ENCODE measurements at places on chromosomes 1 and 21.

GRCh38 chr1:154941333-154942013 is 5.0 kb upstream of the PMVK start:
- no peak for DNase-seq

DNA sequence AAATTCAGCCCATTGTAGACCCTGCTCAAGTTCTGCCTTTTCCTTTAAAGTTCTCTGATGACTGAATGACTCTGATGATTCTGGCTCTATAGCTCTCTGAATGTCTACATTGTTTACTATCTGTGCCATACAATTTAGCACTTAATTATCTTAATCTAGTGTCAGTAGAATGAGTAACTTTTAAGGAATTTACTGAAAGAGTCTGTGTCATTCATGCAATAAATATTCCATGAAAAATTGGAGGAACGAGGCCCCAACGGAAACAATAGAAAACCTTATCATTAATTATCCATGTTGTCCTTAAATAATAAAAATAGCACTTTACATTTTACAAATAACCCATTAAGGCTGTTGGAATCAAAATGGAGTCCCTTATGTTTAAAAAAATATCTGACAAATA is 77.8 kb downstream of the SLC44A5 start:
- DNase-seq, result no peak

DNA sequence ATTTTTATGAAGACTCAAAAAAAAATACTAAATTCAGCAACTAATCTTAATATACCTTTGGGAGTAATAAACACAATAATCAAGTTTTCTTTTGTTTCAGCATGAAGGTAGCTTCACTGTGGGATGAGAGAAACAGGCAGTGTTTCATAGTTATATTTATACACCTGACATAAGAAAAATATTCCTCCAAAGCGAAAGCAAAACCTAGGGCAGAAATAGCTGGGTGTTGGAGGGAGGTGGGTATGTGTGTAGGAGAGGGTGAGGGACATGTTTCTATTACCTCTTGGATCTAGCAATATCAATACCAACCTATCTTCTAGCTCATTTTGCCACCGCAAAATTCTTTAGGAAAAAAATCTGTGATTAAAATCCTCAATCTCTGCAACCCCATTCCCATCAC is 24.9 kb upstream of the MAN1A2 start:
- DNase-seq, result no peak

DNA sequence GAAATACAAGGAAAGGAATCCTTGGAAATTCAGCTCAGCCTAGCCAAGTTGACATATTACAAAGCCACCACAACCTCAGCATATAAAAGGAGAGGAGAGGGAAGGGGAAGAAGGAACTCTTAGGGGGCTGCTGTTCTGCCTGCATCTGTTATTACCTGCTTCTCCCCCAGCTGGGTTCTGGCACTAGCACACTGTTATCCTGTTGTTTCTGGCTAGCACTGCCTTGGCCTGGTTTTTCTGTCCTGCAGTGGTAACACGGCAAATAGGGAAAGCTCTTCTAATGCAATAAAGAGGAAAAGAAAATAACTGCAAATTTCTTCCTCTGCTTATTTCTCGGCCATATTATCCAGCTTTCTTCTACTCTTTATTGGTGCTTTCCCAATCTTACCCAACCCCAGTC is 16.5 kb upstream of the VCAM1 start:
- no peak for DNase-seq

DNA sequence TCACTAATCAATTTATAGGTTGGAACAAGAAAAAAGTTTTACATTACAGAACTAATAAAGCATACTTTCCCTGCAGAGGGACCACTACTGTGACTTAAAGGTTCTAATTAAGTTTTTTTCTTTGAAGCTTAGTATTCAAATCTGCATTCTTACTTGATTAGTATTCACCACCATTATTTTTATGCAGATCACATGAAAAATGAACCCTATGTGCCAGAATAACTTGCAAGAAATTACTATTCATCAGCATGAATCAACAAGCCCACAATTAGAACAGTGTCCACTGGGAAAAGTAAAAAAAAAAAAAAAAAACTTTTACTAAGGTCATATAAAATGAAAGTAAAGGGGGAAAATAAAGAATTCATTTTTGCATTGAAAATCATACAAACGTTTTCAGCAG is 90.8 kb downstream of the SMYD3 start:
- DNase-seq, result no peak

GRCh38 chr1:55870106-55870505 is 654.9 kb upstream of the USP24 start:
- DNase-seq, result no peak

DNA sequence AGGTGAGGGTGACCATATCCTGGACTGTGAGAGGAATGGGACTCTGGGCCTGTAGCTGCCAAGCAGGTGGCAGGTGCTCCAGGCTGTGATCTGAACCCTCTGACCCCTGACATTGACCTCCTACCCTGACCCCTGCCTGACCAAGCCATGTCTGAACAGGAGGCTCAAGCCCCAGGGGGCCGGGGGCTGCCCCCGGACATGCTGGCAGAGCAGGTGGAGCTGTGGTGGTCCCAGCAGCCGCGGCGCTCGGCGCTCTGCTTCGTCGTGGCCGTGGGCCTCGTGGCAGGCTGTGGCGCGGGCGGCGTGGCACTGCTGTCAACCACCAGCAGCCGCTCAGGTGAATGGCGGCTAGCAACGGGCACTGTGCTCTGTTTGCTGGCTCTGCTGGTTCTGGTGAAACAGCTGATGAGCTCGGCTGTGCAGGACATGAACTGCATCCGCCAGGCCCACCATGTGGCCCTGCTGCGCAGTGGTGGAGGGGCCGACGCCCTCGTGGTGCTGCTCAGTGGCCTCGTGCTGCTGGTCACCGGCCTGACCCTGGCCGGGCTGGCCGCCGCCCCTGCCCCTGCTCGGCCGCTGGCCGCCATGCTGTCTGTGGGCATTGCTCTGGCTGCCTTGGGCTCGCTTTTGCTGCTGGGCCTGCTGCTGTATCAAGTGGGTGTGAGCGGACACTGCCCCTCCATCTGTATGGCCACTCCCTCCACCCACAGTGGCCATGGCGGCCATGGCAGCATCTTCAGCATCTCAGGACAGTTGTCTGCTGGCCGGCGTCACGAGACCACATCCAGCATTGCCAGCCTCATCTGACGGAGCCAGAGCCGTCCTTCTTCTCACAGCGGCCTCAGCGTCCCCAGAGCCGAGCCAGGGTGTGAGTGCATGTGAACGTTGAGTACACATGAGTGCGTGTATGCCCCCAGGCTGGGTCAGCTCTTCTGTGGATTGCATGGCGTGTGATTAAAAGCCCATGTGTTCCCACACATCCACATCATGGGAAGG is 3.1 kb downstream of the TMEM125 start:
- no peak for DNase-seq

GRCh38 chr1:234114648-234115307 is 210.3 kb downstream of the SLC35F3 start:
- no peak for DNase-seq

DNA sequence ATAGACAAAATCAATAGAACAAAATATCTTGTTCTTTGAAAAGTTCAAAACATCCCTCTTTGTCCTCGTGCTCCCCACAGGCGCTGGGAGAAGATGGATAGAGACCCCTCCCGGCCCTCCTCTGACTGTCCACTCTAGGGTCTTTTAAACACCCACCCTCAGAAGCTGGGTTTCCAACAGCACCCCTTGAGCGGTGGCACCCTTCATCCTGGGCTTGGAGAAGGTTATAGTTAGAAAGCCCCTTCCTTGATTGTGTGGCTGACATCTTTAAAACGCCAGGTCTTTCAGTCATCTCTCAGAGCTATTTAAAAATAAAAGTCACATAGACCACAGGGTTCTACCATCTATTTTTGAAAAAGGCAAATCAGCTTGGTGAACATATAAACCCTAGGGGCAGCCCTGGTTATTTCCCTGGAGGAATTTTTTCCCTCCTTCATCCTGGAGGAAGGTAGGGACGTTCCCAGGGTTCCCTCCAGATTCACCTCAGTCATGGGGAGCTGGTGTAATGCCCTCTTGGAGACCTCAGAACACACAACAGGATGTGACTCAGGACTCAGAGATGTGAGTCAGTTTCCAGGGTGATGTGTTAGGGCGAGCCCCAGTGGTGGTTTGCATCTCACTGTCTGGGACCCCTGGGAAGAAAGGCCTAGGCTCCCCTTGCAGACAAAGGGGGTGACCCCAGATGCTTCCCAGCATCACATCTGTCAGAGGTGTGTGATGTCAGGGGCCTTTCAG is 138.5 kb downstream of the CLIC6 start:
- peak; percentile 82 for DNase-seq

DNA sequence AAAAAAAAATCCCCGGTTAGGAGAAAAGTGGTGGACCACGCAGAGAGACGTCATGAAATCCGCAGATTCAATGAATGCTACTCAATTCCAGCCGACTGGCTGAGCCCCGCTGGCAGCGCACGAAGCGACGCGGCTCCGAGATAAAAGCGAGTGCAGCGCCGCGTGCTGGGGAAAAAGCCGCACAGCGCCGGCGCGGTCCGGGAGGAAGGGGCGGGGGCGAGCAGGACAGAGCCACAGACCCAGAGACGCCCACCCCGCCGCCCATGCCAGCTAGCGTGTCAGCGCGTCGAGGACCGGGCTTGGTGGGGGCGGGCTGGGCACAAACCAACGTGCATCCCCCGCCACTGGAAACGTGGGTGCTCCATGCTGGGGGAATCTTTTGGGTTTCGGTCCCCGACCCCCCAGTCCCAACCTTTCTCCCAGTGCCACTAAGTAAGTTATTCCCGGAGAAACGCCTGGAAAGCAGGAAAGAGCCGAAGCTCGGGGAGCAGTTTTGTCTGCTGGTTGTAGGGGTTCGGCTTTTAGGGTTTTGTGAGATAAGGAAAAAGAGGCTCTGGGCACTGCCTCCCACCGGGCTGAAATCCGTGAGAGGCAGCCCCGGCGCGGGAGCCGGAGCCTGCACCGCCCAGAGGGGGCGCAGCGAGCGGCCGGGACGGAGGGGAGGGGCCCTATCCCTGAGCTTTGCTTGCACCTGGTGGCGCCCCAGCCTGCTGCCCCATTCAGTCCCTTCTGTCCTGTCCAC is at the start of gene KCNJ6:
Gene KCNJ6, minus strand, starts transcription at position 148 of the 742 bp plus-strand sequence. CDS start 75,775 bp downstream, outside the sequence.
- DNase-seq, result no peak

DNA sequence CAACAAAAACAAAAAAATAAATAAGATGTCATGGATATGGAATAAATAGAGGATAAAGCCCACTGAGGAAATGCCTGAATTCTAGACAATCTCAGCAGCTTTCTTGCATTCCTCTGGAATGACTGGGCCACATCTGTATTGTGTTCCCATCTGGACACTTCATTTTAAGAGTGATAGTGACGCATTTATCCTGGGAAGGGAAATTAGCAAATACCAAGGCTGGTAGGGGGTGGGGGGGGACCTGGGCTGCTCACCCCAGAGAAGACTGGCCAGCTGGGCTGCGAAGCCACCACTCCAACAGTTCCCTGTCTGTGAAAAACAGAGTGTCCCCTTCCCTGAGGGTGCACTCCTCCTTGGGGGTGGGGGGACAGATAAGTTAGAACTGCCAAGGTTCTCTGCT is 106.3 kb downstream of the HIVEP3 start:
- DNase-seq, result peak; percentile 46

GRCh38 chr1:208201229-208201628 is 43.0 kb downstream of the PLXNA2 start:
- peak; percentile 77 for DNase-seq

- peak; percentile 2 for DNase-seq
Observed at GRCh38 chr1:215637041-215637573, 70.0 kb downstream of the KCTD3 start.

DNA sequence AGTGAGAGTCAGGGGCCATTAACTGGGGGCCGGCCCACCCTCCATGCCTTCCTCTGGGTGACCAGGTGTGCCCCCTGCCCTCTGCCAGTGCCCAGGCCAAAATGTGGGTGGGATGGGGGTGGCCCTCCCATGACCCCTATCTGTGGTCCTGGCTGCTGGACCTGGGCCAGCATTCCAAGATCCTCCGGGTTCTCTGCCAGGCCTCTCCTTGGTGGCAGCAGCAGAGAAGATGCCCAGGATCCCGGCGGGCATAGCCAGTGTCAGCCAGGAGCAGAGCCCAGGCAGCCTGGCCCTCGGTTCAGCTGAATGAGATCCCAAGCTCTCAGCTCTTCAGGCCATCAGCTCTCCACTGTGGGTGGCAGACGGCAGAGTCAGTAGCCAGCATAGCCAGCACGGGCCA is 31.3 kb upstream of the ACTRT2 start:
- no peak for DNase-seq

GRCh38 chr1:48977273-48977672 is 200.6 kb upstream of the BEND5 start:
- no peak for DNase-seq

DNA sequence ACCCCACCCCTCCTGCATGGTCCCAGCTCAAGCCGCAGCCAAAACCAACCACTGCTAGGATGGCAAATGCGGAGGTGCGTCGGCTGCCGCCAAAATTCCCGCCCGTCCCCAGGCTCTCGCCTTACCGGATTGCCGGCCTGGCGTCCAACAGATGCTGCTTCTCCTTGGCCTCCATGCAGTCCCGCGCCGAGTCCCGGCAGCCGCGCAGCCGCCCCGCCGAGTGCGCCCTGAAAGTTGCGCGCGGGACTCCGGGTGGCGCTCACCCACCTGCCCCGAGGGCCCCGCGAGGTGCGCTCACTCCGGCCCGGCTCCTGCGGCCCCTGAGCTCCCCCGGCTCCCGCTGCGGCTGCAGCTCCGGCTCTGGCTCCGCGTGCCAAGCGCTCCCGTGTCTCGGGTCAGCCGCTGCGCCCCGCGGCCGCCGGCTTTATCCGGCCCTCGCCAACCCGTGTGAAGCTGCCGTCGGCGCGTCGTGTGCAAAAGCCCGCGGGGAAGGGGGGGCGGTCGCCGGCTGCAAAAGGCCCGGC is at the start of gene SLC30A2:
Gene SLC30A2, minus strand, starts transcription at position 397 of the 524 bp plus-strand sequence. Its CDS starts 222 bp downstream, at position 175.
- no peak for DNase-seq

- DNase-seq, result no peak
Observed at GRCh38 chr1:39485046-39485803, 6.2 kb upstream of the BMP8A start.

DNA sequence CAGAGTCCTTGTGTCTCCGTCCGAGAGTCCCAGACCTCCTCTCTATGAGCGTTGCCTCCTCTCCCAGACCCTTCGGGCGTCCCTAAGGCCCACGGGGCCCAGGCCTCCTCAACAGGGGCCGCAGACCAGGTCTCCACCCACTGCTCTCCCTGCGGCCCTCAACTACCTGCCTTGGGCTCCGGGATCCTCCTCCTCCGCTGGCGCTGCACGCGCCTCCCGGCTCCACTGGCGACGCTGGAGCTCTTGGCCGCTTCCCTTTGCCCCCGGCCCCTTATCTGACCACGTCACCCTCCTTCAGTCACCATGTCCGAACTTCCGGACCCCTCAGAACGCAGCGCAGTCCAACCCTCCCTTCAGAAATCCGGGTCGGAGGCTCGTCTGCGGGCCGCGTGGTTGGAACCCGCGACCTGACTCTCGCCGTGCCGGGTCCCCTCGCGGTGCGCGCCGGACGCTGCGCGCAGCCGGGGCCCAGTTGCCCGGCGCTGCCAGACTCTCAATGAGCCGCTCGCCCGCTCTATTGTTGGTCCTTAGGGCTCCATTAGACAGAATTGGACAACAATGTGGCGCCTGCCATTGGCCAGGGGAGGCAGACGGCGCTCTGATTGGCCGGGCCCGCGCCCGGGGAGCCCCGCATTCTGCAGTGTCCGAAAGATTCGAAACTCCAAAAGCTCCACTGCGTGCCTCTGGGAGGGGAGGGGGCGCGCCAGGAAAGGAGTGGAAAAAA is at the start of gene DMRTA2:
Gene DMRTA2, minus strand, starts transcription at position 498 of the 724 bp plus-strand sequence. CDS start 1,907 bp downstream, outside the sequence.
- no peak for DNase-seq
